NCI-H460 (cell line): ENCODE measurements at places on chromosomes 1 and 21. TPM values are rescaled to one million over a fixed set of nuclear protein-coding genes. Genes with fewer than 3 reads are reported as not detected.

Gene CACHD1
- total RNA-seq: 3.2 and 3.5 TPM in 2 replicates

Gene ZFP69
- 5.1 and 6.0 TPM in 2 replicates for total RNA-seq

Gene BCL2L15
- total RNA-seq: 0.02 and 0.17 TPM in 2 replicates

Gene RBM34
- 145 and 158 TPM in 2 replicates for total RNA-seq

Gene LEFTY2
- total RNA-seq: not detected in 2 replicates

Gene ATP1A1
- 95.9 and 130 TPM in 2 replicates for total RNA-seq

Gene NRDC
- 118 and 130 TPM in 2 replicates for total RNA-seq

Gene KDM5B
- total RNA-seq: 40.1 and 46.3 TPM in 2 replicates

Gene C8B
- not detected in 2 replicates for total RNA-seq

Gene TTLL10
- not detected in 2 replicates for total RNA-seq

Gene EIF4G3
- 37.9 and 42.0 TPM in 2 replicates for total RNA-seq

Gene SLC2A5
- total RNA-seq: not detected in 2 replicates

Gene PRAMEF6
- not detected in 2 replicates for total RNA-seq

Gene RWDD3
- 7.9 and 13.2 TPM in 2 replicates for total RNA-seq

Gene SLAMF1
- total RNA-seq: not detected in 2 replicates

Gene SPRR5
- not detected in 2 replicates for total RNA-seq

Gene CELA3B
- not detected in 2 replicates for total RNA-seq

Gene ATAD3C
- total RNA-seq: 0.05 and 0.06 TPM in 2 replicates

Gene KCNA3
- total RNA-seq: not detected in 2 replicates

Gene OR2G6
- not detected in 2 replicates for total RNA-seq

Gene FCRL1
- total RNA-seq: not detected in 2 replicates

Gene PTGFR
- 0.12 and 0.17 TPM in 2 replicates for total RNA-seq

Gene TAL1
- 0.12 TPM in 1 of 2 replicates, not detected in the other for total RNA-seq

Gene NBPF1
- total RNA-seq: 8.7 and 12.9 TPM in 2 replicates

Gene ILDR2
- 0.22 and 0.38 TPM in 2 replicates for total RNA-seq

Gene VWA5B1
- not detected in 2 replicates for total RNA-seq

Gene F13B
- total RNA-seq: 0.12 TPM in 1 of 2 replicates, not detected in the other

Gene FMO2
- not detected in 2 replicates for total RNA-seq

Gene XKR8
- total RNA-seq: 1.9 and 2.5 TPM in 2 replicates

Gene KRTAP19-3
- total RNA-seq: not detected in 2 replicates
